Right ventricle myocardium superior (tissue), 1 donor: ENCODE measurements at places on chromosomes 16 and 17. TPM values are rescaled to one million over a fixed set of nuclear protein-coding genes. Genes with fewer than 3 reads are reported as not detected.
A peak's percentile ranks its signal among the peaks of the same experiment; 100 is the strongest.

- DNase-seq, result no peak
These were observed 3.7 kb upstream of the CACNA1H start for GRCh38 chr16:1149101-1149636.

- DNase-seq, result peak; percentile 69
These were observed 28.2 kb downstream of the NEUROD2 start for GRCh38 chr17:39579318-39580081.

DNA sequence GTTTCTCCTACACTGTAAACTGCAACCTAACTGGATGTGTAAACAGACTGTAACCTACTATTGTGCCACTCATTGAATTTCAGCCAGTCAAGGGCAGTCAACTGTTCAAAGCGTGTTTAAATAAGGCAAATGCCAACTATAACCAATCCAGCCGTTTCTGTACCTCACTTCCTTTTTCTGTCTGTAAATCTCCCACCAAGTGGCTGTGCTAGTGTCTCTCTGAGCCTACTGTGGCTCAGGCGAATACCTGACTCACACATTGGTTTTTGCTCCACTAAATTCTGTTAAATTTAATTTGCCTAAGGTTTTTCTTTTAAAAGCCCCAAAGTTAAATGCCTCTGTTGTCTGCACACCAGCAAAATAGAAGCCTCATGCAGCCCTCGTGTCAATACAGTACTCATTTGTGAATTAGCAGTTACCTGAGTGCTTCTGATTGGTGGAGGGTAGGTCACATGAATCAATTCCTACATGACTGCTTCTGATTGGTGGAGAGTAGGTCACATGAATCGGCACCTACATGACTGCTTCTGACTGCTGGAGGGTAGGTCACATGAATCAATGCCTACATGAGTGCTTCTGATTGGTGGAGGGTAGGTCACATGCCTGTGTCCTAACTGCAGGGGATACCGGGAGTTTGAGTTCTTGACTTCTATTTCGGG, 31.1 kb upstream of the CCR7 start:
- DNase-seq, result no peak

DNA sequence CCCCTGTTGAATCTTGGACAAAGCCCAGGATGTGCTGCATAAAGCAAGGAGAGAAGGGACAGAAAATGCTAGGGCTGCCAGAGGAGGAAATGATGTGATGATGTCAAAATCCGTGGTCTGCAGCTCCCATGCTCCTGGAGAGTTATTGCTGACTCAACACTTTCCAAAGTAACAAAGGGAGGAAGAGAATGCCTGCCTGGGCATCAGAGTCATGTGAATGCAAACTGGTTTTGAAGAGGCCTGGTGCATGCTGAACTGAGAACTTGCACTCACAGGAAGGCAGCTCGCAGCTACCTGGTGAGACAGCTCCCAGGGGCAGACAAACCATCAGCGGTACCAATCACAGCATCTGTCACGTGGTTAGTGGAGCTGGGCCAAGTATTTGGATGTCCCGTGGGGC, 2.8 kb downstream of the MARVELD3 start:
- no peak for DNase-seq

DNA sequence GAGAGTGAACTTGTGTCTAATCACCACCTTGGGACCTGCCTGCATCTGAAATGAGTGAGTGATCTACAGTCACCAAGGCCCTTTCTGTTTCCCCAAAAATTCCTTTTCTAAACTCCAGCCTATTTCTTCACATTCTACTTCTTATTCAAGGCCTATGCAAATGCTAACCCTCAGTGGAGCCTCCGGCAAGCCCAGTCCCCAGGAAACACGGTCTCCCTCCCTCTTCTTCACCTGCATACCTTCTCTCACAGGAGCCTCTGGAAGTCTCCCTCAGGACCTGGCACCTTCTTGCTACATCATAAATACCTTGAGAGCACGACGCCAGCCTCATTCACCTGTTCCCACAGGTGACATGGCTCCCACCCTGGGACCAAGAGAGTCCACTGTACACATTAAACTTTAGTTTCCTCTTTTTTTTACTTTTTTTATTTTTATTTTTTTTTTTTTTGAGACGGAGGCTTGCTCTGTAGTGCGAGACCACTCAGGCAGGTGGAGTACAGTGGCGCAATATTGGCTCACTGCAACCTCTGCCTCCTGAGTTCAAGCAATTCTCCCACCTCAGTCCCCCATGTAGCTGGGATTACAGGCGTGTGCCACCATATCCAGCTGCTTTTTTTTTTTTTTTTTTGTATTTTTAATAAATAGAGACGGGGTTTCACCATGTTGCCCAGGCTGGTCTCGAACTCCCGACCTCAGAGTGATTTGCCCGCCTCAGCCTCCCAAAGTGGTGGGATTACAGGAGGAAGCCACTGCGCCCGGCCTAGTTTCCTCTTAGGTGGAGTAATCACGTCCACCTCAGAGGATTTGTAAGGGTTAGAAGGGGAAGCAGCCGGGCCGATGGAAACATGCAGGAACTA, 97.3 kb downstream of the ANKRD11 start:
- DNase-seq, result no peak

DNA sequence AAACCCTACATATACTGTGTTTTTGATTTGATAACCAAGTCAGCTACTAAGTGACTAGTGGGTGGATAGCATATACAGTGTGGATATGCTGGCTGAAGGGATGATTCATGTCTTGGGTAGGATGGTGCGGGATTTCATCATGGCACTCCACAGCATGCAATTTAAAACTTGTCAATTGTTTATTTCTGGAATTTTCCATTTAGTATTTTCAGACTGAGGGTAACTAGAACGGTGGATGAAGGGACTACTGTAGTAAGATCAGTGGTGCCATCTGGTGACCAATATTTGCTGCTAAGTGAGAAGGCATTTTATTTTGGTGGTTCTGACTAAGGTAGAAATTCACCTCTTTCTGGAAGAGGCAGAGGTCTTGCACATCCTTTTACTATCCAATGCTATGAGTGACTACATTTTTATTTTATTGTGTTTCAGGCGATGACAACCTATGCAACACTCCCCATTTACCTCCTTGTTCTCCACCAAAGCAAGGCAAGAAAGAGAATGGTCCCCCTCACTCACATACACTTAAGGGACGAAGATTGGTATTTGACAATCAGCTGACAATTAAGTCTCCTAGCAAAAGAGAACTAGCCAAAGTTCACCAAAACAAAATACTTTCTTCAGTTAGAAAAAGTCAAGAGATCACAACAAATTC, 3.1 kb downstream of the CDC6 start:
- no peak for DNase-seq

DNA sequence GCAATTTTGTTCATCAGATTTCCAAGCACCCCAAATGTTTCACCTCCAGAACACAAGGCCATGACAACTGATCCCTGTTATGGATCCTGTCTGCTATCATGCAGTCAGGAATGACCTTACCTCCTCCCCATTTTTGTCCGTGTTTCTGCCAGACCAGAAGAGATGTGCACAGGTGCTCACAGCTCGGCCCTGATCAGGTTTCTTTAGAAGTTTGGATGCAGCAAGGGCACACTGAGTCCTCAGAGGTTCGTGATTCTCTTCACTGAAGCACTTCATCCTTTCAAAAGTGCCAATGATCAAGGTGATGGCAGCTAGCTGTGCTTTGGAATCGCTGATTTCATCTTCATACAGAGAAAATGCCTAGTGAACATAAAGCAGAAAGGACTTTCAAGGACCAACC, 26.9 kb downstream of the VPS35 start:
- DNase-seq, result no peak

DNA sequence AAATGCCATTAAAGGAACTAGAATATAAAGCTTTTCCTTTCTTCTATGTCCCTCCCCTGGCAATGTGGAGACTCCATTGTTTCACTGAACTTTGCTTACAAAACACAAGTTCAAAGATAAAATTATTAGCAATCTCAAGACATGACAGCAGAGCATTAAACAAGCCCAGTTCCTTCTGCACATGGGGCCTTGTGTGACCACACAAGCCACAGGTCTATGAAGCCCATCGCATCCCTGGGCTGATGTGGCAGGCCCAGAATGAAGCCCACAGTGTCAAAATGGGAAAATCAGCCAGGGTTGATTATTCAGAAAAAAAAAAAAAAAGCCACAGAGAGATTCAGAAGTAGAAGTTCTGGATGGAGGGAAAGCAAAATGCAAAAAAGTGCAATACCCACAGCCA, 12.9 kb upstream of the SLC39A11 start:
- no peak for DNase-seq

DNA sequence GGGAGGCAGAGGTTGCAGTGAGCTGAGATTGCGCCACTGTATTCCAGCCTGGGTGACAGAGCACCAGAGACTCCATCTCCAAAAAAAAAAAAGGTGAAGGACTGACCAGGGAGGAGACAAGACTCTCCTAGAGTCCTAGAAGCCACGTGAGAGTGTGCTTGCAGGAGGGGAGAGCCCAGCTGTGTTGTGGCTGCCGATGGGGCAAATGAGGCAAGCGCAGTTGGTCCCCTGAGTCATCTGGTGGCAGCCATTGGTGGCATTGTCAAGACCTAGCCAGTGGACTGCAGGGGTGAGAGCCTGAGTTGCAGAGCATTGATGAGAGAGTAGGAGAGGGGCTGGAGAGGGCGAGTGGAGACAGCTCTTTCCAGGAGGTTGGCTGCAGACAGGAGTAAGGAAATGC, 278.0 kb downstream of the SNX29 start:
- no peak for DNase-seq

- no peak for DNase-seq
These were observed 280.8 kb upstream of the IRX5 start for GRCh38 chr16:54649876-54650275.

DNA sequence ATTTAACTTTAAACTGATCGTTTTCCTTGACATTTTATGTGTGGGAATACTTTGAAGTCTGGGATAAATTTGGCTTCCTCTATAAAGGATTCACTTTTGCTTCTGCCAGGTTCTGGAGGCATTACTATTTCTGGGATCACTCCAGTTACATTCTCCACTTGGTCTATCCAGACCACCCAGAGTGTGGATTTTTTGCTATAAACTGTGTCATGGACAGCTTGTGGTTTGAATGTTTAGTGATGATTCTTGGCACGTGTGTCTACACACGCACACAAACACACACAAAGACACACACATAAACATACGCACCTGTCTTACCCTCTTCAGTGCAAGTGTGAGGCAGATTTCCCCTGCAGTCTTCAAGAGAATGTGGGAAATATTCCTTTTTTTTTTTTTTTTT, 27.4 kb upstream of the MSI2 start:
- DNase-seq, result no peak

DNA sequence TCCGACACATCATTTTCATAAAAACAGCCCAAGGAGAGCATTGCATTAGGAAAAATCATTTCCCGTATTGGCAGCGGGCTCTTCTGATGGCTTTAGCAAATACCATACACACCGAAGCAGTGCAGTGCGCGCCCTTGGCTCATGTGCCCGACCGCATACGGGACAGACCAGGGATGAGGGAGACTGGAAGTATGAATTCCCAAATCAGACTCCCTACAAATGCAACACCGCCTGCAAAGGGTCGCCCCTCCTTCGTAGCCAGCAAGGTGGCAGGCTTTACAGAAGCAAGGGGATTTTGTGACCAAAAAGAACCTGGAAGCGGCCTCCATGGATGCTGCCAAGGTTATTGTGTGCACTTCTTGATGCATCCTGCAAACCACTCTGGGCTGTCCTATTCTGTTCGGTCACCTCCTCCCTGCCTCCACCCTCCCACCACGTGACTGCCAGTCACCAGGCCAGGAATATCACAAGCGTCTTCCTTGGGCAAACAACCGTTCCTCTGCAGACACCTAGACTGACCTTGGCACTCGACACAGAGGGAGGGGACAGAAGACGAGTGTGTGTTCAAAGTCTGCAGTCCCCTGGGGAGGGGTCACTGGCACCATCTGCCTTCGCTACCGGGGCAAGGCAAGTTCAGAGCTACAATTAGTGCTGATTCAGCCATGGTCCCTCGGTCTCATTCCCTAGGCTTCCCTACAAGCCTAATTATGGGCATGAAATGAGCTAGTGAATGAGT, 460.4 kb downstream of the SLC39A11 start:
- DNase-seq, result no peak

DNA sequence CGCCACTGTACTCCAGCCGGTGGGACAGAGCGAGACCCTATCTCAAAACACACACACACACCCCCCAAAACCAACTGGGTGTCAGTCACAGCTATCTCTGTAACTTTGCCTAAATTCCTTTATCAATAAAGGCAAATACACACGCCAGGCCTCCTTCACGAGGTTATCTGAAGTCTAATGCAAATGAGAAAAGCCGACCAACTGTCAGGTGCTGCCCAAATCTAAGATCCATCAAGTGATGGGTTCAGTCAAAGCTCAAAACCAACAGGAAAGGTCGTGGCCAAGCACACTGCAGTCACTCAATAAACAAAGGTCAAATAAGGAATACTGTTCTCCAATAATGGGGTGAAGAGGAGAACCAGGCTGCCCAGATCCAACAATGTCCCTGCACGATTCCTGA, 1.1 kb downstream of the ANKFY1 start:
- DNase-seq, result no peak

GRCh38 chr17:61416540-61417363, 17.1 kb downstream of the TBX2 start:
- DNase-seq, result peak; percentile 93

DNA sequence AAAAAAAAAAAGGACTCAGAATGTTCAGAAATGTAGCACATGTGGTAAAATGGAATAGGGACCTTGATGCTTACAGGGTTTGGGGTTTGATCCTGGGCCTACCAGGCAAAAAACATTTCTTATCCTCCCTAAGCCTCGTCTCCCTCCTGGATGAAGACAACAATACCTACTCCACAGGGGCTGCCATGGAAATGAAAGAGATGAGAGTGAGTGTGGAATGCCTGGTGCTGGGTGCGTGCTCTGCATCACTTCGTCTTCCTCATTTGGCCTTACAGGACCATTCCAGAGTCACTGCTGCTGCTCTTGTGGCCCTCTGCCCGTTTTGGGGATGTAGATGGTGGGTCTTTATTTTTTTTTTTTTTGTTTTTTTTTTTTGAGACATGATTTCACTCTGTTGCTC, 692.9 kb upstream of the EEF2KMT start:
- no peak for DNase-seq

- DNase-seq, result peak; percentile 61
These were observed 533 bp downstream of the RASD1 start for GRCh38 chr17:17495536-17496188.

- DNase-seq, result no peak
These were observed 208.9 kb downstream of the CDH13 start for GRCh38 chr16:82835487-82836155.

GRCh38 chr16:2210386-2211365, at the start of gene BRICD5:
Gene BRICD5, minus strand, starts transcription at chr16:2210863. Its CDS starts 30 bp downstream, at chr16:2210833.
- DNase-seq, result no peak

DNA sequence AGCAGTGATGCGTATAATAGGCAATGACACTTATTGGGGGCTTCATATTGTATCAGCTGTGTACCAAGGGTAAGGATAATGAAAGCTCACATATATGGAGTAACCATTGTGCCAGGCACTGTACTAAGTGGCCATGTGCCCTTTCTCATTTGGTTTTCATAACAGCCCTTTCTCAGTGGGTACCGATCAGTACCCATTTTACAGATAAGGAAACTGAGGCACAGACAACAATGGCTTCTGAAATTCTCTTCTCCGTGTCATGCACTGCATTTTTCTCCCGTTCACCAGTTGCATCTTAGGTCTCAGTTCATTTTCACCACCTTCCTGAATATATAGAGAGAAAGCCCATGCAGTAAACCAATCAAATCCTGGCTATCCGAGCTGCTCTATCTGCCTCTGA, 216.7 kb upstream of the RBFOX1 start:
- no peak for DNase-seq

Gene PLA2G10
- not detected for total RNA-seq

Gene PMM2
- 14.9 TPM for total RNA-seq

Gene PLCG2
- total RNA-seq, result 7.2 TPM

Gene SLC16A13
- total RNA-seq, result 1.6 TPM

Gene CLEC19A
- total RNA-seq, result not detected

Gene CA10
- not detected for total RNA-seq

Gene TMC5
- not detected for total RNA-seq

Gene ARHGAP23
- total RNA-seq, result 58.3 TPM

Gene MIS12
- total RNA-seq, result 10.0 TPM

Gene CREBBP
- total RNA-seq, result 35.3 TPM

Gene PITPNM3
- 0.27 TPM for total RNA-seq
